CD4-positive, alpha-beta T cell treated with Interleukin-17A for 4 hours (primary cell): ENCODE measurements at places on chromosomes 7 and 10.

- DNase-seq = no peak
These were observed 34.4 kb downstream of the BCAP29 start for GRCh38 chr7:107614425-107614824.

DNA sequence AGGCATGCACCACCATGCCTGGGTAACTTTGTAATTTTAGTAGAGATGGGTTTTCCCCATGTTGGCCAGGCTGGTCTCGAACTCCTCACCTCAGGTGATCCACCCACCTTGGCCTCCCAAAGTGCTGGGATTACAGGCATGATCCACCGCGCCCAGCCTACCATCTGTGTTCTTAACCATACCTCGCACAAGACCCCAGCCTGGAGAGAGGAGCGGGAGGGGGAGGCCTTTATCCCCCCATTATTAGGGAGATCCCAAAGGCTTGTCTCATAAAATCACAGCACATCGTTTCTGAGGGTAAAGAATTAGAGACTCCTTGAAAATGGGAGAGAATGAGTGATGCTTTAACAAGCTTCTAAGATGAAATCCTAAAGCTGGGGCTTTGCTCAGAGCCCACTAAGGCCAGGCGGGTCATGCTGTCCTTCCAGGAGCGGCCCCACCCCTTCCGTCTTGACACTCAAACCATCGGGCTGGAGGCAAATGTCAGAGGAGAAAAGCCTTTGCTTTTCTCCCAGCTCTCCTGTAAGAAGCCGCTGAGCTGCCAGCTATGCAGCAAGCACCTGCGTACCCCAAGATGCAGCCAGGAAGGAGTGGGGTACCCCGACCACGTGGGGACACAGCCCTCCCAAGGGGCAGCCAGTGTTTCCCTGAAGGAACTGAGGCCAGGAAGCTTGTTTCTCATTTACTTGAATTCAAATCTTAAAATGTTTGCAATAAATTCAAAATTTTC lies 339.7 kb downstream of the PTPRN2 start:
- DNase-seq = no peak

- DNase-seq = no peak
These were observed 14.8 kb downstream of the PDAP1 start for GRCh38 chr7:99393355-99394187.

DNA sequence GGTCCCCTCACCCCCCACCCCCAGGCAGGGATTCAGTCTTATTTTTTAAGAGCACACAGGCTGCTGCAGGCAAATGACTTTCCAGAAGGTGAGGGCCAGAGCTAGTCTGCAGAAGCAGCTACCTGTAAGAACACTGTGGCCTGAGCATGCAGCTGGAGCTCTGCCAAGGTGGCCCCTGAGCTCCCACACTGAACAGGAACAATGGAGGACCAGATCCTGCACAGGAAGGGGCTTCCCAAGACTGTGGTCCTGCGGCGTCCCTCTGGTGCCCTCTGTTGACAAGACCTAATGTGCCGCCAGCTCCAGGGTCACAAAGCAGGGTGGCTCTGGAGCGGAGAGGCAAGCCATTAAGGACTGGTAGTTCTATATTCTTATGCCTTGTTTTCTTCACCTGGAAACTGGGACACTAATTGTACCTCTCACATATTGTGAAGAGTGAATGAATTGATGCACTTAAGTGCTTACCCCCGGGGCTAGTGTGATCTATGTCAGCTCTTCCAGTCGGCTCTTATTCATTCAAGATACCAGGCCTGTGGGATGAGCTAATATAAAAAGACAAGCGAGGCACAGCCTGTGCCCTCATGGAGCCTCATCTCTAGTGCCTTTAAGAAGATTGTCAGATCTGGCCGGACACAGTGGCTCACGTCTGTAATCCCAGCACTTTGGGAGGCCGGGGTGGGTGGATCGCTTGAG lies 8.0 kb upstream of the BEND7 start:
- DNase-seq = peak; percentile 8

DNA sequence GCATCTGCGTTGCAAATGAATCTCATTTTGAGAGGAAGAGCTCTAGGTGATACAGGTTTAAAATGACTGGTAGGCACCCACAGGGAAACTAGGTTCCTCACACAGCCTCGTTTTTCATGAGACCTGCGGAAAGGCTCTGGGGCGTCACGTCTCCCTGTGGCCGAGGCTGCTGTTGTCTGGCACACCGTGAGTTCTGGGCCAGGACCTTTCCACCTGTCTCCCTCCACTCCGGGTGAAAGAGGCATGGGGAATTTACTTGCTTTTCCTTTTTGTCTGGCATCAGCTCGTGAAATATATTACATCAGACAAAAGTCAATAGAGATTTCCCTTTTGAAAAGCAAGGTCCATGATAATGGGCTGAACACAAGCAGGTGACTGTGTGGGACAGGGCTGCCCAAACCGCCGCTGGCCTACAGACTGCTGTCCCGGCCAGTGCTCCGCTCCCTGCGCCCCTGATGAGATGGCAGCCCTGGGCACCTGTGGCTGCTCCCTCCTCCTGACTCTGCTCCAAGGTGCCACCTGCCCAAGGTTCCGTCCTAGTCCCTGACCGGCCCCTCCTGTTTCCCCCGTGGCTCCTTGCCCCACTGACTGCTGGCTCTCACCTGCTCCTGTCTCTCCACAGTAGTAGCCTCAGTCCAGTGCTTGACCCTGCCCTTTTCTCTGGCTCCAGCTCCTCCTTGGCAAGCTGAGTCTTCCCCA lies 109.6 kb downstream of the NKX6-2 start:
- DNase-seq = no peak
